ENCODE measurements at places on chromosomes 5 and 9.

- no peak for DNase-seq
Observed at GRCh38 chr5:16777432-16777831, 158.7 kb downstream of the MYO10 start.

- DNase-seq = no peak
Observed at GRCh38 chr9:131291795-131292315, 2.3 kb downstream of the PLPP7 start.

GRCh38 chr9:4141296-4141695, 158.6 kb downstream of the GLIS3 start:
- no peak for DNase-seq

GRCh38 chr9:8750639-8751051, 951.1 kb upstream of the DMAC1 start:
- DNase-seq = no peak

GRCh38 chr5:142012186-142012785, 541 bp downstream of the GNPDA1 start:
- DNase-seq = no peak

DNA sequence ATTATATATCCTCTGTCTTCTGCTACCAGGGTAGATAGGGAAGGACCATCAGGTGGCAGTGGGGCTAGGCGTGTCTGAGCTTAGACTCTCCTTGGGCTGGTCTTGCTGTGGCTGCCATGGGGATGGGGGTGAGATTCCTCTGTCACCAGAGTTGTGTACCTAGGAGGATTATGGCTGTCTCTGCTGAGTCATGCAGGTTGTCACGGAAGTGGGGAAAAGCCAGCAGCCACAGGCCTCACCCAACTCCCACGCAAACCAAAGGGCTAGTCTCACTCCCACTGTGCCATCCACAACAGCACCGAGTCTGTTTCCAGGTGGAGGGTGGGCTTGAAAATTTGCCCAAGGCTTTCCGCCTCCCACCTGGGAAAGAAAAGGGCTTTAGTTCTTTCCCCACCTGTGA, 476.1 kb downstream of the CYLC2 start:
- no peak for DNase-seq

All from stimulated activated CD8-positive, alpha-beta memory T cell treated with anti-CD3 and anti-CD28 coated beads, Interleukin-4, amount 100 ng/mL, for 1 hour (primary cell).